Hematopoietic multipotent progenitor cell (in vitro differentiated cells): ENCODE measurements at places on chromosomes 3 and 15. TPM values are rescaled to one million over a fixed set of nuclear protein-coding genes. Genes with fewer than 3 reads are reported as not detected.

TM4SF4 gene
- not detected for total RNA-seq

GRCh38 chr3:177742273-177742672, 545.0 kb upstream of the TBL1XR1 start:
- no peak for DNase-seq

- no peak for DNase-seq
These were observed 237.8 kb upstream of the GADL1 start for GRCh38 chr3:31132132-31132769.

GRCh38 chr15:31228011-31228484, 98.6 kb upstream of the KLF13 start:
- DNase-seq: peak; percentile 24

GRCh38 chr15:66897416-66897815, 168.0 kb upstream of the SMAD3 start:
- no peak for DNase-seq

- no peak for DNase-seq
These were observed 43.6 kb upstream of the TNIK start for GRCh38 chr3:171503817-171504216.

TRPC1 gene
- total RNA-seq: 5.7 TPM

ATP2B2 gene
- 0.27 TPM for total RNA-seq
